M059J (cell line): ENCODE measurements at places on chromosomes 11 and 22.
A peak's percentile ranks its signal among the peaks of the same experiment; 100 is the strongest.

DNA sequence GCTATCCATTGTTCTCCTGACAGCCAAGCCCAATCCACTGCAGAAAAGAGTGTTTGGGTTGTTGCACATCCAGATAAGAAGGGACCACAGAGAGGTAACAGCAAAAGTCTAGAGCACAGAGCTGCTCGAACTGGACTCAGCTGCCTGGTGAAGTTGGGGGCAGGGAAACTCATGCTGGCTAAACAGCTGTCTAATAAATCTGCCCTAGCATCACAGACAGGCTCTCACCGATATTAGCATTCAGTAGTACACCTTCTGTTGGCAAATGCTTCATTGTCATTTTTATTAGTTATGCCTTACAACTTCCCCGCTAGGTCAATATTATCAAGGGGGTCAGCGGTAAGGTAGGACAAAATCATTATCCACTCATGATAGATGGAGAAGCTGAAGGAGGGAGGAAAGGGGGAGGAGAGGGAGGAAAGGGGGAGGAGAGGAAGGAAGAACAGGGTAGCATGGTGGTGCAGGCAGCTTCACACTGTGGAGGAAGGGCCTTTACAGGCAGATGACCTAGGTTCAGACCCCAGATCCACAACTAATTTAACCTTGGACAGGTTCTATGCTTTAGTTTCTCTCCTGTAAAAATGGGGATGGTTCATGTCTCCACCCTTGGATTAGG is 102.7 kb downstream of the LARGE1 start:
- DNase-seq: no peak

DNA sequence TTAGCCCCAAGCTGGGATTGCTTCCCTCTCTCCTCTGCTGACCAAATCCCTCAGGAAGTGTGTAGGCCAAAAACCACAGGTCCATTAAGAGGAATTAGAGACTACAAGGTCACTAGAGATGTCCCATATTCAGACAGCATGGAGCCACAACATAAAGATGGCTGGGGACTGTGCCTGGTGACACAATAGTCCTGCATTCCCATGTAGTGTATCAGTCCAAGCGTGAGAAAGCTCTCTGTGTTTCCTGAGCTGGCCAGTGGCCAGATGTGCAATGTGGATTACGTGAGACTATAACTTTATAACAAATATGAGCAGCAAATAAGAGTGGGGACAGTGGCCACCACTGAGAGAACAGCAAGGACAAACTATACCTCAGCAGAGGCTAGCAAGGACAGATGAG is 7.6 kb upstream of the MS4A10 start:
- peak; percentile 88 for DNase-seq

DNA sequence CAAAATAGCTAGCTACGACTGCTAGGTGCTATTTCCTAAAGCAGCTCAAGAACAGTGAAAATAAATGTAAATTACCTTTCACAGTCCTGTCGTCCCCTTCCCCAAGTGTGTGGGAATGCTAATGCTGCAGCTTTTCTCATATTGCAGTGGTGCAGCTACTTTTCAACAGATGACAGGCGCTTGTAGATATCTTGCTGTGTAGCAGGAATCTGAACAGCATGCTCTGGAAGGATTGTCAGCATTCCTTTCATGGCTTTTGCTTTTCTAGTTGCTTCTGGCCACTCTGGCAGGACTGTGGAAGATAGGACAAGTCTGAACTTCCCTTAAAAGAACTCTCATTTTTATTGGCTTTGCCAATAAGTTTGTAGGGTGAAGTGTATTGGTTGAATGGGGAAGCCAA is 18.8 kb downstream of the FAR1 start:
- DNase-seq: no peak

GRCh38 chr11:133497477-133498140 is 34.7 kb downstream of the OPCML start:
- no peak for DNase-seq

GRCh38 chr11:61254403-61255025 is 13.5 kb downstream of the PGA5 start:
- DNase-seq: peak; percentile 55

- DNase-seq: peak; percentile 3
Observed at GRCh38 chr11:101974255-101974654, 57.9 kb upstream of the ANGPTL5 start.

DNA sequence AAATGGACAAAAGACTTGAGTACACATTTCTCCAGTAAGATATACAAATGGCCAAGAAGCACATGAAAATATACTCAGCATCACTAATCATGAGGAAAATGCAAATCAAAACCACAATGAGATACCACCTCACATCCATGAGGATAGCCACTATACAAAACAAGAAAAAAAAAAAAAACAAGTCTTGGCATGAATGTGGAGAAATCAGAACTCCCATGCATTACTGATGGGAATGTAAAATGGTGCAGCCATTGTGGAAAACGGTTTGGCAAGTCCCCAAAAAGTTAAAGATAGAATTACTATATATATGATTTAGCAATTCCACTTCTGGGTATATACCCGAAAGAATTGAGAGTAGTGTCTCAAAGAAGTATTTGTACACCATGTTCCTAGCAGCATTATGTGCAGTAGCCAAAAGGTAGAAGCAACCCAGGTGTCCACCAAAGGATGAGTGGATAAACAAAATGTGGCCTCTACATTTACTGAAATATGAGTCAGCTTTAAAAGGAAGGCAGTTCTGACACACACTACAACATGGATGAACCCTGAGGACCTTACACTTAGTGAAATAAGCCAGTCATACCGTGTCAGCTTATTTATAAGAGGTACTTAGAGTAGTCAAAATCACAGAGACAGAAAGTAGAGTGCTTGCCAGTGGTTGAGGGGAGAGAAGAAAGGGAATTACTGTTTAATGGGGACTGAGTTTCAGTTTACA is 146.3 kb downstream of the WNT7B start:
- DNase-seq: peak; percentile 76

DNA sequence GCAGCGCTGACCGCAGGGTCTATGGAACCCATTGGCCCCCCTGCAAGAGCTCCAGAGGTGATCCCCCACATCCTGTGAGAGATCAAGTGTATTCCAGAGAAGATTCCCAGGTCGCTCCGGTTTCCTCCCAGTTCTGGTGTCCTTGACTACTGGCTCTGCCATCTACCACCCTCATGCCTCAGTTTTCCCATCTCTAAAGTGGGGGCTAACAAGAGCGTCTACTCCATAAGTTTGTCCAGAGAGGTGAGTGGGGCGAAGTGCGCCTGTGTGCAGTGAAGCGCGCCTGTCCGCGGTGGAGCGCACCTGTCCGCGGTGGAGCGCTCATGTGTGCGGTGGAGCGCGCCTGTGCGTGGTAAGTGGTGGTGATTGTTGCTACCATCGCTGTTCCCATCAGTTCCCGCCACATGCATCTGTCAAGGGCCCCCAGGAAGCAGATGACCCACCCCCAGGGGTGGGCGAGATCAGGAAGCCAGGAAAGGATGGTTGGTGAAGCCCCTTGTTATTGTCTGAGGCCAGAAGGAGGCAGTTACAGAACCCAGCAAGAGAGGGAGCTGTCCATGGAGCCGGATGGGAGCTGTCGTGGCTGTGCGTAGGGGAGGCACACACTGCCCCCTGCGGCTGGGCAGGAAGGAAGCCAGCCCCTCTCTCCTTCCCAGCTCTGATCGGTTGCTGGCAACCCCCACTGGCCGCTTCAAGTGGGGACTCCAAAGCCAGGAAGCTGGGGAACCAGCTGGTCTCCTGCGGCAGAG is 73.2 kb upstream of the FGF3 start:
- no peak for DNase-seq

- peak; percentile 96 for DNase-seq
Observed at GRCh38 chr11:3057069-3057963, at the start of gene CARS1. TSS of gene CARS1 (minus strand) at chr11:3057423. CDS start at chr11:3057367, 56 bp downstream.

- DNase-seq: no peak
Observed at GRCh38 chr11:21635394-21636145, 557.3 kb upstream of the ANO5 start.

DNA sequence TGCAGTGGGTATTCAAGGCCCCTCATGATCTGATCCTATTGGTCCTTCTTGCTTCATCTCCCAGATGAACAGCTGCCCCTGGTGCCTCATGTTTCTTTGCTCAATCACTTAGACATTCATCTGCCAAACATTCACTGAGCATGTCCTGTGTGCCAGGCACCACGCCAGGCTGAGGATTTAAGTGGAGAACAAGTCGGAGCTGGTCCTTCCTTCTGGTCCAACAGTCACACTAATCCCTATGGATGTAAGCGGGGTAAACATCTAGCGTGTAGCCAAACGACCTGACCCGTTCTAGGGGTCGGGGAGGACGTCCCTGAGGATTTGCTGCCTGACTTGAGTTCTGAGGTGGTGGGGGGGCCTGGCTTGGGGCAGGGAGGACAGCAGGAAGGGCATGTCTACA is 21.9 kb downstream of the ZMAT5 start:
- no peak for DNase-seq

DNA sequence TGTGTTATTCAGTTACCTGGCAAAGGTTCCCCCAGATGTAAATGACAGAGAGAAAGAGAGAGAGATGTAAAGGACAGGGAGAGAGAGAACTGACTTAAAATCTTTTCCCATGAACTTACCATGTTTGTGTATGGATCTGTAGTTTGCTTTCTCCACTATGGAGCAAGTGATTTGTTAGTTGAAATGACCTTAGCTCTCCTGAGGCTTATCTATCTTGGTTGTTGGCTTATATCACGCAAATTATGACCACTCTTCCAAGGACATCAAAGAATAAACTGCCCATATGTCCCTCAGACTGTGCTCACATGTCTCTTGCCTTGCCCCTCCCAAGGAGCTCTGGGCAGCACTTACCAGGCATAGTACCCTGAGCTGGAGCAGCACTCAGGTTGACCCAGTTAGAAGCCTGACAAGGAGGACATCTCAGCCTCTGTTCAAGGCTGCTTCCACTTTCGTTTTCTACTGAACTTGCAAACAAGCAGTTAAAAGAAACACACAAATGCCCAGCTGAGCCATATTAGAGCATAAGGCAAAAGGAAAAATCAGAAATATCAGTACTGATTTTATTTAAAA is 95.3 kb upstream of the RCN1 start:
- peak; percentile 67 for DNase-seq

DNA sequence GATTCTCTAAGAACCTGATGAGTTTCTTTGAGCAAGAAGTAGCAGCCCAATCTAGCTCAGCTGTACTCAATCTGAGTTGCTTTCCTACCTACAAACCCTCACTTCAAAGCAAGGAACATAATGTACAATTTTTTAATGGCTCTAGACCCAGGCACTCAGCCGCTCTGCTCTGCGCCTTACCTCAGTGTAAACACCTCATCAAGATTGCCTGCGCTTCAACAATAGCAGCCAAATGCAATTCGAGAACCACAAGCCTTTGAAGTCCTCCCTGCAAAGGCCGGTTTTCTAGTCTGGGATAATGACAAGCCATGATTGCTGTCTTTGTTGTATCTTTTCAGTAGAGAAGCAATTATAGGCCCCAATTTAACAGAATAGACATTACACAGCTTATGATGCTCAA is 38.0 kb downstream of the JHY start:
- DNase-seq: no peak

GRCh38 chr11:122578171-122578825 is 77.2 kb upstream of the UBASH3B start:
- DNase-seq: peak; percentile 61

DNA sequence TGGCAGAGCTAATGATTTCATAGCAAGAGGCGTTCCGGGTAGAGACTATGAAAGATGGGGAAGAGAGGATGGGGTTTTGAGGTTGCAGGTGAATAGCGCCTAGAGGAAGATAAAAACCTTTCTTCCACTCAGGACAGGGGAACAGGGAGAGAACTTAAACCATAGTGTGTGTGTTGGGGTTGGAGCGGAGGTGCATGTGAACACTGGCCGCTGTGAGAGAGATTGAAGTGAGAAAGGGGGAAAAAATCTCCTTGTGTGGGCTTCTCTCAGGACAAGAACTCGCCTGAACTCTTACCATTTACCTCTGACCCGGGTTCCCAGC is 3.4 kb downstream of the BSX start:
- no peak for DNase-seq

DNA sequence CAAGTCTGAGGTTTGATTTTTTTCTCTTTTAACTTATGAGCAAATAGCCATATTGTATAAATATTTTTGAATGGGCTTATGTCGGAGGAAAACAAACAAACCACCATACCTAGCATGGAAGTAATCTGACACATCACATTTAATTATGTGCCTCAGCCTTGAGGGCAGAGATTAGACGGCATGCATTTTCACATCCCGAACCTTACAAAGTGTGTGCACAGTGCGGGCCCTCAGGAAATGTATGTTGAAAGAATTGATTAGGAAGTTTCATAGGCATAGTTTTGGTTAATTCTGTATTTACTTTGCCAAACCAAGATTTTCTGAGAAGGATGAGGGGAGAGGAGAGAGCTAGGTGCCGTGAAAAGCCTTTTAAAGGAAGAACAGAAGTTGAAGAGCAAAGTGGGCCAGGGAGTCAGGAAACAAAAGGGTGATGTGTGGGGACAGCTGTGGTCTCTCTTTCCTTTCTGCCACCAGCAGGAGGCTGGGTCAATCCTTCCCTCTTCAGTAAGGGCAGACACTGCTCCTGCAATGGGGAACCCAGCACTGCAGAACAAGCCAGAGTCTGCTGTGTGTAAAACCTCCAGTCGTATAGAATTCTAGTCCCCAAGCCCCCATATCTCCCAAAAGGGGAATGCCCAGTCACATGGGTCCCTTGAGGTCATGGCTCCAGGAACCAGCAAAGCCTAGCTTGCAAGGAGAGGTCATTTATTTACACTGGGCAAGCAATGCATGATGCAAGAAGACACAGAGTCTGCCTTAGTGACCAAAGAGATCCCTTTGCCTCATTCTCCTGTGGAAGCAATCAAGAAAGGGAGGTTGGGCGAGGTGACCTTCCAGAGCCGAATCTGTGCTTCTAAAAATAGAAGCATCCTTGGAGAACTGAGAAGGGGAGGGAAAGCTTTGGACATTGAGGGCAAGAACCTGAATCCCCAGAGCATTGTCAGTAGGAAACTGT is 71.1 kb upstream of the OLFML1 start:
- peak; percentile 50 for DNase-seq

DNA sequence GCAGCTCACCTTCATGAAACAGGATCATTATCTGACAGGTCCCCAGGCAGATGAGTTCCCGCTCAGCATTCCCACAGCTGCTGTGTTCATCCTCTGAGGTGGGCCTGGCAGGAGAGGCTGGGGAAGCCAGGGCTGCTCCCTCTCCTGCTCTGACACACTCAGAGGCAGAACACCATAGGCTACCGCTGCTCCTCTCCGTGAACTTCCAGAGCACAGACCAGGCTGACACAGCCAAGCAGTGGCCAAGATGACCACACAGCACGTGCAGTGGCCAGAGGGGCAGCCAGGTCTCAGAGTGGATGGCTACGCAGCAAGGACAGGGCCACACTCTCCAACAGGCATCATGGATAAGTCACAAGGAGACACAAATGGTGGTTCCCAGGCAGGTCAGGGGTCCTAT is 8.5 kb downstream of the PRODH start:
- DNase-seq: no peak

GRCh38 chr11:20342347-20343141 is 21.0 kb upstream of the HTATIP2 start:
- DNase-seq: no peak

DNA sequence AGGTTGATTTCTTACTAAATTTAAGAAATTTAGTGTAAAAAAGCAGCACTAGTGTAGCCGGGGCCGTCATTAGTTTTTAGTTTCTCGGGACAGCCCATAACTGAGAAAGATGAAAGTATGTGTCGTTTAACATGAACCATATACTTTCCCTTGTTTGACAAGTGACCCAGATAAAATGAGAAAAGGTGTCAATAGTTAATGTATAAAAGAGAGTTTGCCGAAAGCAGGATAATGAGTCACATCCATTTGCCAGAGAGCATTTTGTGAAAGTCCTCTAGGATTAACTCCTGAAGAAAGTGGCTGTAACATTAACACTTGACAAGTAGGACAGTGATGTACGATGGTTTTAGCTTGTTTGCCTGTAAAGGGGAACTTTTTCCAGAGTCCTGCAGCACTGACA is 13.5 kb downstream of the OR52K1 start:
- DNase-seq: no peak

- no peak for DNase-seq
Observed at GRCh38 chr11:65375012-65375411, 7.4 kb downstream of the SLC25A45 start.
